DMS153 (cell line): ENCODE measurements at places on chromosomes 11 and 22.

GRCh38 chr11:72039031-72039855, 40.5 kb downstream of the IL18BP start:
- DNase-seq: no peak

- no peak for DNase-seq
Observed at GRCh38 chr11:83480811-83481210, 194.6 kb upstream of the CCDC90B start.

DNA sequence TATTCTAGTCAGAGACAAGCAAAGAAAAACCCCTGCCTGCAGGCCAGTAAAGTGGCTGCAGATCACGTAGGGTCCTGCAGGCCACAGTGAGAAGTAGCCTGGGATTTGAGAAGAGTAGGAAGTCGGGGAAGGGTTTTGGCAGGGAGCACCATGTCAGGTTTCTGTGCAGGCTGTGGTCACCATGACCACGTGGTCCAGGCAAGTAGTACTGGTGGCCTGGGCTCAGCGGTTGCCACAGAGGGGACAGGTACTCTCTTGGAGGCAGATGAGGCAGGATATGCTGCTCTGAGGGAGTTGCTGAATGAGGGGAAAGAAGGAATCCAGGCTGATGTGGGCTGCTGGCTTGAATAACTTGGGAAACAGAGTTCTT, 46.5 kb downstream of the PISD start:
- DNase-seq: no peak

GRCh38 chr11:47915374-47915773, 65.0 kb upstream of the PTPRJ start:
- no peak for DNase-seq

DNA sequence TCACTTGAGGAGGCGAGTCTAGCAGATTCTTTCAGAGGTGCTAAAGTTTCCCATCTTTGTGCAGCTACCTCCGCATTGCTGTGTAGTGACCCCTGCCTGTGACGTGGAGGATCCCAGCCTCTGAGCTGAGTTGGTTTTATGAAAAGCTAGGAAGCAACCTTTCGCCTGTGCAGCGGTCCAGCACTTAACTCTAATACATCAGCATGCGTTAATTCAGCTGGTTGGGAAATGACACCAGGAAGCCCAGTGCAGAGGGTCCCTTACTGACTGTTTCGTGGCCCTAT, 8.9 kb upstream of the SAMM50 start:
- DNase-seq: no peak

GRCh38 chr11:134260503-134260902, 7.1 kb downstream of the ACAD8 start:
- no peak for DNase-seq

- no peak for DNase-seq
Observed at GRCh38 chr22:24504540-24504939, 9.4 kb downstream of the UPB1 start.
